AG04449 (cell line): ENCODE measurements at places on chromosomes 5 and 9.

- no peak for DNase-seq
Observed at GRCh38 chr9:115849679-115850412, 303.7 kb upstream of the PAPPA start.

DNA sequence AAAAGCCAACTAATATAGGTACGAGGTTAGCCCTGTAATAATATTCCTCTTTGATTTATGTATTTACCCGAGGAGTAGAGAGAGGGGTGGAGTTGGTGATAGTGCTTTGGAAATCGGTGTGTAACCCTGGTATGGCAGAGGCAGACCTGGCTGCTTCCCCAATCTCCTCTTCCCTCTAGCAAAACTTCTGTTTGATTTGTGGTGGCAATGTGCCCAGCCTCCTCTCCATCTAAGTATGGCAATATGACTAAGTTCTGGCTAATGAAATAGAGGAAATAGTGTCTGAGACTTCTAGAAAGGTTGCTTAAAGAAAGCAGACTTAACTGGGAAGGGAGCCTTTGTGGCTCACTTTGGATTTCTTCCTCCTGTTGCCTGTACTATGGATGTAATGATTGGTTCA lies 491.1 kb downstream of the ENC1 start:
- DNase-seq: peak; percentile 70

- peak; percentile 14 for DNase-seq
Observed at GRCh38 chr9:98380065-98380681, 124.7 kb upstream of the TBC1D2 start.

GRCh38 chr9:84397822-84398221 lies 57.3 kb upstream of the SLC28A3 start:
- DNase-seq: peak; percentile 21

GRCh38 chr5:40446910-40447309 lies 232.8 kb upstream of the PTGER4 start:
- no peak for DNase-seq
